ENCODE measurements at places on chromosomes 3 and 15.

DNA sequence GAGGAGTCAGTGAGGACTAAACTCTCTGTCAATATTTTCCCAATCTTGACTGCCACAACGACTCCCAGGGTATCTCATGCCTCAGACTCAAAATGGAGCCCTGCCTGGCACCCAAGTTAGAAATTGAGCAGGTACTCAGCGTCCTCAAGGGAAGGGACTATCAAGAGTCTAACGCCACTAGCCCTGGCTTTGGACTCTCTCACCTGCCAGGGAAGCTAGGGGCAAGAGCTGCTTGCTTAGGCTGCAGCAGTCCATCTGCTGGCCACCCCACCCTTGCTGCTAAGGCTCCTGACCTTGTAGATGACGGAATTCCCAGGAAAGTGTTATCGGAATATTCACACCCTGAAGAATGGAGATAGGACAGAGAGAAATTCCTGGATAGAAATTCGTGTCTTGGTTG, 33.0 kb downstream of the ZIC4 start:
- no peak for DNase-seq

GRCh38 chr3:167851171-167851570, 115.7 kb downstream of the SERPINI1 start:
- DNase-seq, result no peak

DNA sequence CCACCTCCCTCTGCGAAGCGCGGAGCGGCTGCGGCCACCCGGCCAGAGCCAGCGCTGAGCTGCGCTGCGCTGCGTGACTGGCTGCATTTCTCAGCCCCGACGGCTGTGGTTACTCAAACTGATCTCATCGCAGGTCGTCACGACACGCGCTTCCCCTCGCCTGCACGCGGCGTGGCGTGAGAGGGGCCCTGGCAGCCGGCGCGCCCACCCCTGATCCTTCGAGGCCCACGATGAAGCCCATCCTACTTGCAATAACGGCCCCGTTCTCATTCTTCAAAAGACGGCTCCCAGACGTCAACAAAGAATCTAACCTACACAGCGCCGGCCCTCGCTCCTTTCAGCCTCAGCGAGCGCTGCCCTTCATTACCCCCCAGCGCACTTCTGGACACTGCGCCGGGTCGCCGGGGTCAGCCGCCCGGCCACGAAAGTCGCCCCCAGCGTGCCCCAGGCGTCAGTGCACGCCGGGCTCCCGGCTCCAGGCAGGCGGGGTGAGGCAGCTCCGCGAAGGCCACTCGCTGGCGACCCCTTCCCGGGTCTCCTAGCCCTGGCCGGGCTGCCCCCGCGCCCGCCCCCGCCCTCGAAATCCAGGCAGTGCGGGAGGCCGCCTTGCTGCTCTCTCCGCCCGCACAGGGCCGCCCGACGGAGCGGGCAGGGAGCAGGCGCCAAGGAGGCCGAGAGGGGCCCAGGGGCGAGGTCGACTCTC, 9.9 kb upstream of the LEKR1 start:
- DNase-seq, result peak; percentile 40

GRCh38 chr3:72855001-72855400, 6.8 kb upstream of the SHQ1 start:
- no peak for DNase-seq

DNA sequence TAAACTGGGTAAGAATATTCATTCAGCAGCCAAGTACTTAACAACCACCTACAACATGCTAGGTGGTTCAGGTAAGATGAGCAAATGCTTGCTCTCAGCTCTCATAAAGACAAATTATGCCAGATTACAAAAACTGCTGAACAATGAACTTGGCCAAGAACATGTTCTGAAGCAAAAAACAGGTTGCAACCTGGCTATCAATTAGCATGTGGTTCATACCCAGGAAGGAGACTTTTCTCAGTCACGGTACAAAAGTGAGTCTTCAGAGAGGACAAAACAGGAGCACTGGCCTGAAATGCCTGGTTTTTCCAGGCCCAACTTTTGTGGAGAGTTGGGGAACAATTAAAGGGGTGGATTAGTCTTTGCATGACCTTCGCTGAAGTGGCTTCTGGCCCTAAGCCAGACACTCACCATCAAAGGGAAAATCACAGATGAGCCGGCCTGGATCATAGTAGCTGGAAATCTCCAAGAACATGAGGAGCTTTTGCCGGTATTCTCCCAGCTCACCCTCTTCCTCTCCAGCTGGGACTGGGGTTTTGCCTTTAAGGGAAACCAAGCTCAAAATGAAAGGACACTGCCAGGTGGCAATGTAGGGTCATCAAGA, 7.6 kb upstream of the PLA2G4F start:
- DNase-seq, result no peak

- no peak for DNase-seq
These were observed 683.5 kb downstream of the NR2F2 start for GRCh38 chr15:97014001-97014400.

DNA sequence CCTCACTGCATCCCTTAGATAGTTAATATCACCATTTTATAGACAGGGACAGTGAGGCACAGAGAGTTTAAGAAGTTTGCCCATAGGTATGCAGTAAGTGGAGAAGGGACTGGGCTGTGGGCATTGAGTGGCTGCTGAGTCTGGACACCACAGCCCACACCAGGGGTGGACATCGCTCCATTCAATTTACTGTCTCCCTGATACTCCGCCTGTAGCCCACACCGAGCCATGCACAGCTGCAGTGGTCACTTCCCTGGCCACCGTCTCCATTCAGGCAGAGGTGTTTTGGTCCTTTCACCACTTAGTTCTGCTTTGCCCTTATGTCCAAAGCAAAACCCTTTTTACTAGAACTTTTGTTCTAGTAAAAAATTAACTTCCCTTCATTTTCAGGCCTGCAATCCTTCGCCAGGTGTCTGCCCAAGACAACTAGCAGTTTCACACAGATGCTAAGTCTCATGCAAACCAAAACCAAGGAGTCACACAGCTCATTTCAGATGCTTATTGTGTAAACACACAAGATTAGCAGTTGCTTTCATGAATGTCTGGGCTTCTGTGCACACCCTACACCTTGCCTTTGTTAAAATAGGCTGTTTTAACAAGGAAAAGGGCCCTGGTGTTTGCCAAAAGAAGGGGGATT, 30.1 kb downstream of the ZNF35 start:
- no peak for DNase-seq

DNA sequence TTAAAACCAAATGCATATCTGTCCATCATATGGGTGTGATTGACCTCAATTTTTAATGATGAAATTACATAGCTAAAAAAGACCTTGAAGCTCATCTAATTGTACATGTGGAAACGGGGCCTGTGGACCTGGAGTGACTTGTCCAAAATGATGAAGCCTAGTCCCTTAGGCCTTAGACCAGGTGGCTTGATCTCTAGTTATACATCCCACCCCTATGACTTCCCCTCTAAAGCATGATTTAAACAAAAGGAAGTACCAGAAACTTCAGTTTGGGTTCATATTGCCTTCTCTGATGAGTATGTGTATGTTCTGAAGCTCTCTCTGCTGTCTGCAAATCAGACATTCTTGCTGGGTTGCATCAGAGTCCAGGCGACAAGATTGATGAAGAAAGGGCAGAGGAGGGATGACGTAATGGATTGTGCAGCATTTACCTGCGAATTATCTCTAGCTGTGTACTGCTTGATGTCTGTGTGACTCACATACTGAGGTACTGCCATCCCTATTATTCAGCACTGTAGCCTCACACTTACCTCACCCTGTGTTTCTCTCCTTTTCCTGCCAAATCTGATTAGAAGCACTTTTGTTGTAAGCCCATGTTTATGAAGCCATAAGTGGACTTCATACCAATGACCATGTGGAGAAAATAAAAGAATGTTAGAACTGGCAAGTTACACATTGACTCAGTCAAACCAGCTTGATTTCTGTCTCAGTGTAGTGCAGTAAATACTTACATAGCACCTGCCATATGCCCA, 111.5 kb downstream of the FILIP1L start:
- DNase-seq, result no peak

DNA sequence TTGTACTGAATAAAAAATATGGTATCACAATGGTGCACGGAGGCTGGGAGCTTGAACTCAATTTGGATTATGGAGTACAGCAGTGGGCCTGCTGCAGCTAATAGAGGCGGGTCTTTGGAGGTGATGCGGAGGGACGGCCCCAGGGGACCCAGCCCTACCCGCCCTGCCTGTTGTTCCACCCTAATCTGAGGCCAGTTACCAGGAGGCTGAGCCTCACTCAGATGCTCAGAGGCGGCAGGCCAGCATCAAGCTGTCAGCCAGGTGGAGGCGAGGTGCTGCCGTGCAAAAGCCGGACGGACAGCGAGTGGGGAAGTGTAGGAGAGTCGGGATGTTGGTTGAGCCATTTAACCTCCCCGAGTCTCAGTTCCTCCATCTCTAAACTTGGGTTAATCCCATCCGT, 218.5 kb upstream of the RGMA start:
- DNase-seq, result no peak

- DNase-seq, result no peak
These were observed 3.0 kb downstream of the MYEF2 start for GRCh38 chr15:48175126-48175525.

GRCh38 chr15:65211482-65211982, 259 bp upstream of the CILP start:
- DNase-seq, result no peak

- DNase-seq, result peak; percentile 17
These were observed at the start of gene ITGB5 for GRCh38 chr3:124887177-124887931. ITGB5 (minus strand) TSS chr3:124887365; CDS start chr3:124887000, 365 bp downstream.

DNA sequence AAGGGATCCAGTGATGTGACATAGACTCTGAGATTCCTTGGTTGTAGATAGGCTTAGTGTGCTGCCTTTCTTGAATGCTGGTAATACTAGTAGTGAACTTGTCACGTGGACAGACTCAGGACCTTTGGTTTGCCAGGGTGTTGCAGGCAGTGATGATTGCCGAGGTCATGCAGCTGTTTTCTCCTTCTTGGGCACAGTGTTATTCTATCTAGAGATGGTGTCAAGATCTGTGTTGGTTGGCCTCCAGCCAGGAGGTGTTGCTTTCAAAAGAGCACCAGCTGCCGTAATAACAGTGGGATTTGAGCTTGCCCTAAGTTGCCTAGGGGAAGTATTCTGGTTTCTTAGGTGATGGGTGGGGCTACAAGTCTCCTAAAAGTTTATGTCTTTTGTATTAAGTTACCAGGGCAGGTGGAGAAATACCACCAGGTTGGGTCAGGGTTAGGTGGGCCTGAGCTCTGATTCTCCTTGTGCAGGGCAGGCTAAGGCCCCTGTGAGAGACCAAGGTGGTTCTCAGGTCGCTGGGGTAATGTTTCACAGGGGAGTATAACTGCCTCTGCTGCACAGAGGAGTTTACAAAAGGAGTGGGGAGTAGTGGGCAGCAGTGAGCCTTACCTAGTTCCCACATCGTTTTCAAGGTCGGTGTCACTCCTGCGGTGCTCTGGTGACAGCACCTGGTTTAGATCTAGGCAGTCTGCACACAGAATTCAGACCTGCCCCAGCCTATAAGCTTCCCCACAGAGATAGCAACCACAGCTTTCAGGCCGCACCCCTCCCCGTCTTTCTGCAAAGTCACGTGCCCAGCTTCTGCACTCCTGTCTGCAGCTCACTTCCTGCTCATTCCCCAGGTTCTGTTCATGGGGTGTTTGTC, 350.3 kb downstream of the DOCK3 start:
- peak; percentile 36 for DNase-seq

DNA sequence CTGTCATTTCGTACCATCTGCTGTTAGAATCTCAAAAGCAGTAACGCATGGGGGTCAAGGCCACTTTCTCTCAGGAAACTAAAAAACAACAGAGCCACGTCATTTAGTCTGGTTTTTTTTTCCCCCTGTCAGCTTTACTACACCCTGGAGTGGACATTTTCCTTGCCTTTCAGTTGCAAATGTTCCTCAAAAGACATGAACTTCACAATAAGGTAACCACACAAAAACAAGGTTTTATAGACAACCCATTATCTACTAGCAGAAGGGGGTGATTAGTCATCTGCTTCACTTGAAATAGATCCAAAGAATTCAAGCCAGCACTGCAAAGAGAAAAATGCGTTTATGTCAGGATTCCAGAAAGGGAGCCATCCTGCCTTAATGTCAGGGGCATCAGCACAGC, 171.8 kb upstream of the CDIN1 start:
- no peak for DNase-seq

GRCh38 chr3:66370179-66370578, 130.6 kb downstream of the LRIG1 start:
- no peak for DNase-seq

- DNase-seq, result no peak
These were observed 37.2 kb downstream of the MGLL start for GRCh38 chr3:127784865-127785710.

DNA sequence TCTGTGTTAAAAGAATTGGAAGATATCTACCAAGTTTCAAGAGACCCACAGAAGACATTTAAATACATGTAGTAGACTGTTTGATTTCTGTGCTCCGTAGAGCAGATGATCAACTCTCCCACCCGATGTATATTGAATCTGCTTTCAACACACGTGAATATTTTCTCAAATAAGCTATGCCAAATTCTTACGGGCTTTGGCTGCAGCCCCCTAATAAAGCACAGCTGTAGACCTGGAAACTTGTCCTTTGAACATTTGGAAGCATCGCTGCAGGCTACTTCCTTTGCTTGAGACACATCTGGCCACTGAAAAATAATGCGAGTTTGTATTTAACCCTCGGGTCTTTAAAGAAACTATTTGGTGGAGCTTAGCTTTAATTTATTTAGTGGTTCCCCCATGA, 98.3 kb upstream of the SELENOK start:
- DNase-seq, result no peak

GRCh38 chr3:11134794-11135193, 19.5 kb upstream of the HRH1 start:
- DNase-seq, result no peak

- DNase-seq, result no peak
These were observed 325.2 kb upstream of the MEIS2 start for GRCh38 chr15:37425541-37425940.

GRCh38 chr3:149495581-149496125, 21.2 kb downstream of the TM4SF4 start:
- DNase-seq, result no peak

DNA sequence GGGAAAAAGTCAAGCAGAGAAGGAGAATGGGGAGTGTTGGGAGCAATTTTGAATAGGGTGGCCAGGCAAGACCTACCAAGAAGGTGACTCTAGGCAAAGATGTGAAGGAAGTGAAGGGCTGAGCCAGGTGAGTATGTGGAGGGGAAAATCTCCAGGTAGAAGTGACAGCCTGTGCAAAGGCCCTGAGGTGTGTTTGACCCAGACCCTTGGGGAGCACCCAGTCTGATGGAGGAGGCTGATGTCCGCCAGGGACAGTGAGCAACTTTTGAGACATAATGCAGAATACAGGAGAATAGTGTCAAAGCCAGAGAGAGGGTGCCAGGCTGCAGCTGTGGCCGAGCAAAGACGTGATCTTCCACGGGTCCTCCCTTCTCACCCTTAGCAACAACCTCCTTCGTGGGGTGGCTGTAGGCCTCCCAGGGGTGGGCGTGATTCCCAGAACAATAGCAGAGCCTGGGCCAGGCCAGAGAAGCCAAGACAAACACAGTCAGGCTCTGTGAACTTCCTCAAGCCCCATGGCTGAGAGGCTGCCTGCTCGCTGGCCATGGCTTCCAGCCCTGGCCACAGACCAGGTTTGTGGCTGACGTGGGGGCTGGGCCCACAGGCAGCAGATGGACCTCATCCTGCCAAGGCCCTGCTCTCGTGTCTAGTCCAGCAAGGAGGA, 58.1 kb downstream of the SLC6A6 start:
- no peak for DNase-seq

All from stimulated activated naive CD4-positive, alpha-beta T cell treated with Interleukin-2 at 50 U/mL for 16 hours (primary cell).